ENCODE measurements at places on chromosomes 13 and 19. TPM values are rescaled to one million over a fixed set of nuclear protein-coding genes. Genes with fewer than 3 reads are reported as not detected.

DNA sequence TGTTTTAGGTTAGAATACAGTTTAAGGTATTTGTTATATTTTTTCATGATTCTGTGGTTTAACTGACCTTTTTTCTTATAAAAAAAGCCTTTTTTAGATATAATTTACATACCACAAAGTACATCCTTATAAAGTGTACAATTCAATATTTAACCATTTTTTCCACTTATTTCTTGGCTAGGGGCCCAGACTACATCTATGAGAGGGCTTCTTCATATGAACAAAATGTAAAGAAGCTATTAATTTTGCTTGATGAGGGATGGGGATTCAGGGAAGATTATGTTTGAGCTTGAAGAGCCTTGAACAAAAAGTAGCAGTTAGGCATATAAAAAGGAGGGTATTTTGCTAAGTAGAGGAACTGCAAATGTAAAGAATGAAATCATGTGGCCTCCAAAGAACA lies 2.2 kb downstream of the CCDC122 start:
- no peak for DNase-seq

DNA sequence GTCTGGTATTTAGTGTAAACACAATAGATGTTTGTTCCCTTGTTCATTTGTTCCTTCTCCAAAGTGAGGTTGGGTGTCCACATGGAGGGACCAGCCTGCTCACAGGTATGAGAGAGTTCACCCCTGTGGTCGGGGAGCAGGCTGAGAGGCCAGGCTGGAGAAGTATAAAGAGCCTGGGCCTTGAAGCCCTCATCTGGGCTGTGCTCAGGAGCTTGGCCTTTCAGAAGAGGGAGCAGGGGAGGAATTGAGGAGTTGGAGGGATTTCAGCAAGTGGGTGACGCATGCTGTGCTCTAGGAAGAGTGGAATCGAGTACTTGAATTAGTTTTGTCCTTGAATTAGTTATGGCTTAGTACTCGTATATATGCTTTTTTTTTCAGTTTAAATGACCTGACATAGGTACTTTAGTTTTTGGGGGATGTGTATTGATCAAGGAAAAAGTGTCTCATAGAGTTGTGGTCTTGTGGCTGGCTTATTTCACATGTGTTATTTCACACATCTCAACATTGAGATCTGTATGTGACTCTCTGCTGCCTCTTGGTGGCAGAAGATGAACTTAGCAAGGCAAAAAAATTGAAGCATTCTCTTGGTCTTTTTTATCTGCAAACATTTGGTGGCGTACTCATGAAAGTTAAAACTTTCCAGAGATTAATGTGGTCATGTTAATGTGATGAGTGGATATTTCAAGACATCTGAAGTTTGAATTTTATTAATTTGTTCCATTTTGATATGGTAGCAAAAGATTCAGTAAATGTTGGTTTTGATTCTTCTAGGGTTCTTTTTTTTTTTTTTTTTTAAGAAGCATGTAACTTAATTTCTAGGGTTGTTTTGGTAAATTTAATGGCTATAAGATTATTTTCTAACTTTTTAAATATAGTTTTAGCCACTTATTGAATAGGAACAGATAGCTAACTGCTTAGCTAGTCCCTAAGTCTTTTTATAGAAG lies 54.3 kb downstream of the SLAIN1 start:
- no peak for DNase-seq

- no peak for DNase-seq
Observed at GRCh38 chr19:19823916-19824315, 2.4 kb upstream of the ZNF506 start.

FFAR3 gene
- total RNA-seq = 1.4 TPM

DNA sequence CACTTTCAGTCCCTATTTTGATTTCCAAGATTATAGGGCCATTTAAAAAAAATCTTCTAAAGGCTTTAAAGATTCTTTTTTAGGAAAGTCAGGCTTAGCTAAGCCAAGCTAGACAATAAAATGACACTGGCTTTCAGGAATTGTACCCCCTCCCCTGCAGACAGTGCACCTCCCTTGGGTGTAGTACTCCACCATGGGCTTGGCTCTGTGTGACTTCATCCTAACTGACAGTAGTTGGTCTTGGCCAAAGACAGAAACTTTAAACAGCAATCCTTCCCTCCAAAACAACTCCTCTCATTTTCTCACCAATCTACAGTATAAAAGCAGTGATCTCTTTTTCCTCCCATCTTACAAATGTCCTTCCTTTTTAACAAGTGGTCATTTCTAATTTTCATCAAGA lies 283.0 kb downstream of the DNAJC15 start:
- no peak for DNase-seq

PSG5 gene
- not detected for total RNA-seq

SIGLEC10 gene
- total RNA-seq = 5.2 TPM

ZNF254 gene
- 10.2 TPM for total RNA-seq

- DNase-seq = no peak
Observed at GRCh38 chr13:101624210-101624922, 171.9 kb downstream of the ITGBL1 start.

DNA sequence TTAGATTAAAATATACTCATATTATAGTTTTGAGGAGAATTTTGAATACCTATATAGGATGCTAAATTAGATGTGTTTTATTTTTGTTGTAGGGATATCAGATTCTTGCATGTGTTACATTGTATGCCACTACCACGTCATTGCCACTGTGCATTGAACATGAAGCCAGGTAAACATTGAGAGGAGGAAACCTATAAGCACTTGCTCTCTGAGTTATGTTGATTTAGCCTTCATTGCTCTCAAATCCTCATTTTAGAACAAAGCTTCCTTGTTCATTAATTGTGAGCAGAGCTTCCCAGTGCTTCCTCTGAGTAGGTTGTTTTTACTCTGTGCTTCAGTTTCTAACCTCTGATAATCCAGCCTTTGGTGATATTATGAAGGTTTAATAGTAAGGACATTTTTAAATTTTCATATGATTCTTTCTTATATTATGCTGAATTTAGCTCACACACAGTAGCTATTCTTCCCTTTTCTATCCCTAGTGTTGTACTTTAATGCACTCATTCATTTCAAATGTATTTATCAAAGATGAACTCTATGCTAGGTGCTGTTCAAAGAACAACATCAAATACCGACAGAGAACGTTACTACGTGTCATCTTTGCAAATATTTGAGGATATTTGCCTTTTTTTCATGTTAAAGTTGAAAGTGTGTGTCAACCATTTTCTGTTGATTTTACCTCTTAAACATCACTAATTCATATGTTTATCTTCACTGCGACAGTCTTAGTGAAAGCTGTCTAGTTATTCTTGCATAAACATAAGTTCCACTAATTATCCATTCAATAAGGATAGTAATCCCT lies 1448.0 kb upstream of the MIR17HG start:
- DNase-seq = no peak

- peak; percentile 91 for DNase-seq
Observed at GRCh38 chr19:14479975-14480699, 5.0 kb upstream of the PTGER1 start.

IGFL1 gene
- not detected for total RNA-seq

- no peak for DNase-seq
Observed at GRCh38 chr19:10927730-10928562, 493 bp downstream of the YIPF2 start.

- DNase-seq = no peak
Observed at GRCh38 chr13:36259361-36260137, 38.1 kb downstream of the CCDC169 start.

DNA sequence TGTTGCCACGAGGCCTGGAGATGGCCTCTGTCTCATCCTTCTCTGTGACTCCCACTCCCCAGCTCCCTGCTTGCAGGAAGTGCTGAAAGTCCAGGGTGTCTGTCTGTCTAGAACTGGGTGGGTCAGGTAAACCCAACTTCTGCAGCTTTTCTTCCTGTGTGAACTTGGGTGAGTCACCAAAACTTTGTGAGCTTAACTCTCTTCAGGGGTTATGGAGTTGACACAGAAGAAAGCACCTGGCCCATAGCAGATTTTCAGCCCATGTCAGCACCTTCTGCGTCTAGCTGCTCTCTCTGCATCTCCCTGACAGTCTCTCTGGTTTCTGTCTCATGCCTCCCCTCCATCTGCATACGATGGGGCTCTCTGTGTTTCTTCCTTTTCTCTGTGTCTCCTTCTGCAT lies 4.2 kb upstream of the CACNG7 start:
- DNase-seq = no peak

DNA sequence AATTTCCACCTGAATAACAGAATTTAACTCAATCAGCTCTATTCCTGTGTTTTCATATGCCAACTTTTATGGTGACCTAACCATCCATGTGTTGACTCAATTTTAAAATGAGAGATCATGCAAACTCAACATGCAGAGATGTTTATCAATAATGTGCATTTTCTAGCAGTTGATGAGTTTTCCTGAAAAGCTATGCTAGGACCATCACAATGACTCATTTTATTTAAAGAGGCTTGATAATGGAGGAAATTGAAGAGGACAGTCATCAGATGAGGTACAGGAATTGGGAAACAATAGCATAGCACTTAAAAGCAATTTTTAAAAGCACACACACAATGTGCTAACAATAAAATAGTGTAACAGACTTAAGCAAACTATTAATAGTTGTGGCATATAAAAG lies 127.1 kb downstream of the VWA8 start:
- DNase-seq = no peak

- DNase-seq = peak; percentile 71
Observed at GRCh38 chr13:112818698-112819045, 128.8 kb downstream of the ATP11A start.

DNA sequence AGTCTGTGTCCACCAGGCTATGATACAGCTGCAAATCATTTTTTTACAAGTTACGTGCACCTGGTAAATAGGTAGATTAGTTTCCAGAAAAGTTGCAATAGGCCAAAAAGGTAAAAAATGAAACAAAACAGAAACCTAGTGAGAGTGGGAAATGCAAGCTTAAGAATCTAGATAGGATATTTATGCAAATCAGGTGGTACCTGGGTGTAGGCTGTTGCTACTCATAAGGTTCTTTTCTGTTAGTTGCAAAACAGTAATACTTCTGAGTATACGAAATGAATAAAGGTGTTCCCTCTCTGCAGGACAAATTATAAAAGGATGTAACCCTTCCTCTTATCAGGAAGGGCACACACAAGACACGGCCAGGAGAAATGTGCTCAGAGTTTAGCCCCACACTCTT lies 97.9 kb downstream of the UGGT2 start:
- no peak for DNase-seq

DNA sequence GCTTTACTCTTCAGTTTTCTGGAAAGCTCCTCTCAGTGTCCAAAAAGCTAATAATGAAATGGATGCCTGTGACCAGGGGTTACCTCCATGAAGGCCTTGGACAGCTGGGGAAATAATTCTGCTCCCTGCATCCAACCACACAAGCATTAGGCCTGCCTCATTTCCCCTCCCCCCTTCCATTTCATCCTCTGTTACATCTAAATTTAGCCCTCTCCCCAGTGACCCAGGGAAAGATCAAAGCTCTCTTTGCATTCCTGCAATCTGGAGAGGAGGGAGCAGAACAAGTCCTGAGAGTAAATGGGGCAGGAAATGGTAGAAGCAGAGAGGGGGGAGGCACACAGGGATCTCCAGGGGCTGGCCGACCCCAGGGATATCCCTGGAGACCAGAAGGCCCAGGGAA lies 452.7 kb downstream of the TSHZ3 start:
- no peak for DNase-seq

DNA sequence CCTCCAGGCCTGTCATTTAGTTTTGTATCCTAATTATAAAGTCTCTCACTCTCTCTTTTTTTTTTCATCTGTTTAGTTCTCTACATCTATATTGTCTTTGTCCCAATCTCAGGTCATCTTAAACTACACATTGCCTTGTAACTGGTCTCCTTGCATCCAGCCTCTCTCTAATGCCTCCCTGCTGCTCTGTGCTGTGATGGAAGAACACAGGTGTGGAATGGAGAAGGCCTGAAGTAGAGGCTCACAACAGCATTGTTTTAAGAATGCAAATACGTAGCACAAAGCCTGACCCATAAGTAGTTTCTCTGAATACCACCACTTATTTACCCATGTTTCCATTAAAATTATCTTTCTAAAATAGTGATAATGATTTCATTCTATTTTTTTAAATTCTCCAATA lies 108.8 kb upstream of the FRY start:
- no peak for DNase-seq

DNA sequence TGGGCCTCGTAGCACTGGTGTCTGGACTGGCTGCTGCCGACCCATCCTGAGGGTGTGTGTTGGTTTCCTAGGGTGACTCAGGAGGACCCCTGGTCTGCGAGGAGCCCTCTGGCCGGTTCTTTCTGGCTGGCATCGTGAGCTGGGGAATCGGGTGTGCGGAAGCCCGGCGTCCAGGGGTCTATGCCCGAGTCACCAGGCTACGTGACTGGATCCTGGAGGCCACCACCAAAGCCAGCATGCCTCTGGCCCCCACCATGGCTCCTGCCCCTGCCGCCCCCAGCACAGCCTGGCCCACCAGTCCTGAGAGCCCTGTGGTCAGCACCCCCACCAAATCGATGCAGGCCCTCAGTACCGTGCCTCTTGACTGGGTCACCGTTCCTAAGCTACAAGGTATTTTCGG lies 13.8 kb downstream of the TIMM13 start:
- no peak for DNase-seq

All from mesenteric fat pad (tissue), 1 donor.